Activated naive CD4-positive, alpha-beta T cell treated with Interleukin-2 at 50 U/mL for 16 hours (primary cell): ENCODE measurements at places on chromosomes 5 and 9.

DNA sequence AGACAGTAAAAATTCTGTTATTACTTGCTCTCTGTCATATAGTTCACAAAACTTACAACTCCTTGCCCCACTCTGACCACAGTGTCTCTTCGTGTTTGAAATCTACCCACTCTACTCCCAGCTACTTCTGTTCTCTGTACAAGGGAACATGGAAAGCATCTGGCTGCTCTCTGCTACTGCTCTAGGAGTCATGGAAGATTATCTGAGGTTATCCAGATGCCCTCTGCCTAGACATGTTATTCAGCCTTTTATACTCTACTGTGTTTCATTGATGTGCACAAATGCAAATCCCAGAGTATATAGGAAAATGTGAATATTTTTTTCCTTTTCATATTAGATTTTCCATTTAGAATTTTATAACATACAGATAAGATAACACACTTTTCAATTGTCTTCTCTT, 1525.6 kb downstream of the MAT2B start:
- no peak for DNase-seq

DNA sequence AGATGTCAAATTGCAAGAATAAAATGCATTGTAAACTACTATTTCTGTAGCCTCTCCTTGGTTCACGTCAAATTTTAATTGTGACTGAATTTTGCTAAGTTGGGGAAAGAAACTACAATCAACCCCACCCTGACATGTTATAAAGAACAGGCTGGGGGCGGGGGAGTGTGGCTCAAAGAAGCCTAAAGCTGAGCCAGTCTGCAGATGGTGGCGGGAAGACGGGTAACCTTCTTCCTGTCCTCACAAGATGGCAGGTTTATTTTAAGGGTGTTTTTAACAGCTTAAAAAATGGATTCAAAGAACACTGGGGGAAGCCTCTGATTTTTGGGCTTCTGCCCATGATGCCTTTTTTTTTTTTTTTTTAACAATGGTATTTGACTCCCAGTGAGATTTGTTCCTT, 68.5 kb upstream of the MELK start:
- DNase-seq: no peak

- DNase-seq: no peak
Measured at GRCh38 chr5:124162767-124163532, 583.5 kb downstream of the ZNF608 start.

DNA sequence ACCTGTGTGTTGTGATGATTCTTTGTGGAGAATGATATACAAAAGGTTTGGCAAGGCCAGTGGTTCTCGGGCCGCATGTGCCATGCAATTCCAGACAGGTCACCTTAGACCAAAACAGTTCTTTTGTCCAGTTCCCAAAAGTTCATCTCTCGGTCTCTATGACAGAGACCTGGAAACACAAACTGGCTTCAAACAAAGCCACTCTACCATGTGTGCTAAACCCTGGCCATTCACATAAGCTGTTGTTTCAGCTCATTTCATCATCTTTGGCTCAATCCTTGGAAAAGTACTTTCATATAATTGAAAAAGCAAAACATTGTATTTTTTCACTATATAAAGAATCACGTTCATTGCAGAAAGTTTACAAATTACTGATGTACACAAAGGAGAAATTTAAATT, 210.5 kb upstream of the SEMA6A start:
- DNase-seq: no peak

DNA sequence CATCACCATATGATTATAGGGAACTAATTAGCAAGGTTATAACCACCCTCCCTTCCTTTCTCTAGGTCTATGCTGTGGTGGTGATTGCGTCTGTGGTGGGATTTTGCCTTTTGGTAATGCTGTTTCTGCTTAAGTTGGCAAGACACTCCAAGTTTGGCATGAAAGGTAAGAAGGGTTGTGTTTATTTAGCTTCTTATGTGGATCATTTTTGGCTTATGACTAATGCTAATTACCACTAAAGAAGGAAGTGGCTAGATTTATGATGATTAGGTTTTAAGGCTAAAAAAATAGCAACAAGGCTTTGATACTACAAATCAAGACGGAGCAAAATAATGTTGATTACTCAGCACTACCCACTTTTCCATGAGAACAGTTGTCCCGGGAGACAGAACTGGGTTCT, 82.4 kb downstream of the NTRK2 start:
- peak; percentile 7 for DNase-seq
